Lung (tissue), 17 donors: ENCODE measurements at places on chromosomes 4 and X.
A peak's percentile ranks its signal among the peaks of the same experiment; 100 is the strongest.

DNA sequence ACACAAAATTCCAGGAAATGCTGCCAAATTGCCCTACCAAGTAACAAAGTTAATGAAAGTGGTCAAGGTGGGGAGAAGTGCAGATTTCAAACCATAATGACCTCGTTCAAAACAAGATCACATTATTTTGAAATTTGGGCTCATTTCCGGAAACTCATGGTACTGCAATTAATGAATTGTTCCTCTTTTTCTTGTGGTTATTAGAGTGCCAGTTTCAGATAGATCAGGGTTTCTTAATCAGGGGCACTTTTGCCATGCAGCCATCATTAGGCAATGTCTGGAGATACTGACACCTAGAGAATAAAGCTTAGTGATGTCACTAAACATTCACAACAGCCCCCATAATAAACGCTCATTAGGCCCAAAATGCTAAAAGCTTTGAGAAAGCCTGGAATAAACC lies 381.5 kb upstream of the GALNT7 start:
- DNase-seq, result no peak

DNA sequence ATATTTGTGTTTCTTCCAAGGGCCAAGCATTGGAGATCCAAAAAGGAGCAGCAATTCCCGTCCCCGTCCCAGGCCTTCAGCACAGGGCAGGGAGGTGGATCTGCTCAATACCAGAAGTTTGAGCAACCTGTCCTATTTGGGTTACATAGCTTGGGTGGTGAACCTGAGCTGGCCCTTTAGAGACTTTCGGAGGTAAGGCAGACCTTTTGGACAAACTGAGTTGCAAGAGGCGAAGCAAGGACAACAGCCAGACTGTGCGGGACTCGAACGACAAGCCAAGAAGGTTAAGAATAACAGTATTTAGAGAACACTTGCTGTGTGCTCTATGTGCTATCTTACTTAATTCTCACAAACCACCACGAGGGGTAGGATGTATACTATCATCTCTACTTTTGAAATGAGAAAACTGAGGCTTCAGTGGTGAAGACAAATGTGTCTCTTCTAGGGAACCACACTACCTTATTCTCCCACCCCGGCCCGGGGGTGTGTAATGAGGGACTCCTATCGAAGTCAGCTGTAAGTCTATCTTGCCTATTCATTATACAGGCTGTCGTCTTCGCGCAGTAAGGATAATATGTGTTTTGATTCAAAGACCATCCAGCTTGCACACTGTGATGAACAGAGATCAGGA lies 1.3 kb downstream of the NOP14 start:
- DNase-seq, result peak; percentile 9

DNA sequence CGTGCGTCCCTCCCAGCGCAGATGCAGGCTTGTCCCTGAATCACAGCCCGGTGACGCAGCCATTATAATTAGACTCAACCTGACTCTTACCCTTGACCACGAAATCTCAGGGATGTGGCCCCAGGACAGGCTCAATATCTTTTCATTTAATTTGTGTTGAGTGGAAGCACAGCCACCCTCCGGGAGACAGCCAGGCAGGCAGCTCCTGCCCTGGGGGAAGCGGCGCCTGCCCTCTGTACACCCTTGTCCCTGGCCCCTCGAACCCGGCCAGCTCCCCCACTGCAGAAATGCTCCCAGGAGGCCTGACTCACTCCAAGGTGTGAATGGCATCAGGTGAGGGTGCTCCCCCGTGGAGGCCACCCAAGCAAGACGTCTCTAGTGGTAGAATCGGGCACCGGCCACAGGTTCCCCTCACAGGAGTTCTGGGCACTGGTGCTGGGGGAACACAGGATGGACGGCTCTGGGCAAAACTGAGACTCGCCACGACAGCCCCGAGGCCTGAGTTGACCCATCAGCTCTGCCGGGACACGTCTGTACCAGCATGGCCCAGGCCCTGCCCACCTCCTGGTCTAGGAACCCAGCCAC lies 2.7 kb downstream of the CPLX1 start:
- DNase-seq, result no peak

GRCh38 chr4:1834047-1834775 lies 21.7 kb downstream of the LETM1 start:
- DNase-seq, result no peak

GRCh38 chr4:66032571-66032970 lies 362.3 kb upstream of the EPHA5 start:
- no peak for DNase-seq

DNA sequence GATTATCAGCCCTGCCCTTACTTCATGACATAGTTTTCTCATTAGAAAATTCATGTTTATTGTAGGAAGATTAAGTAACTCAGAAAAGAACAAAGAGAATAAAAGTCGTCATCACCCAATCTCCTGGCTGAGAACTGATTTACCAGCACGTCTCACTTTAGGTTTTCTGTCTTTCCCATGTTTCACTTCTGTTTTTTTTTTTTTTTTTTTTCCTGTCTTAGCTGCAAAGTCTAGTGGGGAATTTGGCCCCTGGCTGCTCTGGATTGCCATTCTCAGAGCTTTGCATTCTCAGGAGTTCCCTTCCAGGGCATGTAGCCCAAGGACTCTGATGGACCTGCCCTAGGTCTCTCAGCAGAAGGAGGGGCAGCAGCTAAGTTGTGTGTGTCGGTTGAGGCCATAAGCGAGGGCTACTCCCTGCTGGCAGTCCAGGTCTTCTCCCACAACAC lies 57.8 kb downstream of the TMEM131L start:
- no peak for DNase-seq

DNA sequence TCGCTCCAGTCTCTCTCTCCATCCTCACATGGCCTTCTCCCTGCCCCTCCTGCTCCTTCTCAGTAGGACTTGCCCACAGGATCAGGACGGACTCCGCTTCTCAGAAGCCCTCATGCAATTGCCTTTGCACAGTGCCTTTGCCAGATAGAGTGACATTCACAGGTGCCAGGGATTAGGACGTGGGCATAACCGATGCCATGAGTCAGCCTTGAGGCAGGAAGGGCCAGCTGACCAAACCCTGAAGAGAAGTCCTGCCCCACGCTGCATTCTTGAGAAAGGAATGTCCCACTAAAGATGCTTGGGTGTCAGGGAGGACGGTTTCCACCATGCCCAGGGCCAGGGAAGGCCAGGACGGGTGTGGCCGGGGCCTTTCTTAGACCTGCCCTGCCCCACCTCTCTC lies 6.6 kb upstream of the GRPEL1 start:
- DNase-seq, result no peak

DNA sequence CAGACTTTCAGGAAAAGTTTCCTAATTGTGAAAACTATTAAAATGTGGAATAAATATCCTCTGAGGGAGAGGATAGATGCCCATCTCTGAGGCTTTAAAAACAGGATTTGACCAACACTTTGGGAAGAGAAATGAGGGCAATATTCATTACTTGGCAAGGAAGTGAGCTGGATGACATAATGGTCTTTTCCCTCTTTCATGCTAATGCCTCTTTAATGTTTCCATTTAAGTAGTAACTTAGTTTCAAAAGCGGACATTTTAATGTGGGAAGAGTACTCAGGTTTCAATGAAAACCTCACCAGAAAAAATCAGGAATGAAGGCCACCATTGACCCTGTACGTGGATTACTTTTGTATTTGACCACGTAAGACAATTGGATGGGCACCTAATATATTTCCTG lies 503.3 kb downstream of the ANKRD50 start:
- DNase-seq, result no peak

GRCh38 chr4:38785041-38785790 lies 2.4 kb upstream of the TLR10 start:
- DNase-seq, result no peak
